ENCODE measurements at places on chromosomes 1 and 21. TPM values are rescaled to one million over a fixed set of nuclear protein-coding genes. Genes with fewer than 3 reads are reported as not detected.
A peak's percentile ranks its signal among the peaks of the same experiment; 100 is the strongest.

GRCh38 chr1:181089676-181090544 is 1.4 kb downstream of the IER5 start:
- peaks cover 5% of the 10 kb centered on the region for H3K27me3 ChIP-seq
- H3K27ac ChIP-seq: peak overlapping the region; percentile 95
- peak; percentile 78 for DNase-seq
- peaks cover 57% of the 10 kb centered on the region for H3K4me1 ChIP-seq
- H3K36me3 ChIP-seq: peaks cover 39% of the 10 kb centered on the region

DNA sequence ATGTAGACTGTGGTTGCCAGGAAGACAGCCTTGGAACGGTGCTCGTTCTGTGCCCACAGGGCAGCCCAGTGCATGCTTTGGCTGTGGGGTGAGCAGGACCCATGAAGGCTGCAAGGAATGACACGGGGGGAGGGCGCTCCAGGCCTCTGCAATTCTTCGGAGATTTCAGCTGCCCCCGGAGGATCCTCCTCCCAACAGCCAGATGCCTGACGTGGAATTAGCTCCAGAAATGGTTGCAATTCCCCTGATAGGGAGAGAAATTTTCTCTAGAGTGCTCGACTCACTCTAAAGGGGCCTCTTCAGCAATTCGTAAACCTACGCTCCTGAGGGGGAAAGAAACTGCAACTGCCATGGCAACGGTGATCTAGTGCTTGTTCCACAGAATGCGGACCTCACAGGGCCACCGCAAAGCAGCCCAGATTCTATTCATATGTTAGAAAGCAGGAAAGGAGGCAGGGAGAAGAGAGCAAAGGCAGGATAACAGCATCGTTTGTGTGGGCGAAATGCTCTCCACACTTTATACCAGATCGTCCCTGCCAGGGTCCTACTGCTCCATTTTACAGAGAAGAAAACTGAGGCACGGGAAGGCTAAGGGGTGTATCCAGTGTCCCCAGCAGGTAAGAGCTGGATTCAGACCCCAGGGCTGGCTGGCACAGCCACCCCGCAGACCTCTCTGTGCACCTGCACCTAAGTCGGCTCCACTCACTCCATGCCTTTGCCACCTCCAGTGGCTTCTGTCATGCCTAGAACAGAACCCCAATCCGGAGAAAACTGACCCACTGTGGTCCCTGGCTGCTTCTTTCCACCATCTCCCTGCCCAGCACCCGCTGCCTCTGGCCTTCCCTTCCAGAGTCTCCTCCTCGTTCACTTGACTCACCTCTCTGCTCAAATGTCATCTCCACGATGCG is 11.9 kb upstream of the PDE9A start:
- no peaks in the 10 kb centered on the region for H3K36me3 ChIP-seq
- H3K4me1 ChIP-seq: no peaks in the 10 kb centered on the region
- no peak overlapping the region for H3K27ac ChIP-seq
- peaks cover 24% of the 10 kb centered on the region for H3K27me3 ChIP-seq
- no peak overlapping the region for H3K4me3 ChIP-seq

GRCh38 chr1:247415423-247416361 is at the start of gene NLRP3:
NLRP3 (plus strand) TSS chr1:247416173; CDS start chr1:247418801, 2,628 bp downstream.
- no peak within 1 kb of the TSS for H3K27ac ChIP-seq
- H3K4me1 ChIP-seq: peaks cover 28% of the 10 kb centered on the region
- H3K4me3 ChIP-seq: peak within 1 kb of the TSS; percentile 63
- H3K36me3 ChIP-seq: no peaks in the 10 kb centered on the region
- H3K27me3 ChIP-seq: peaks cover 27% of the 10 kb centered on the region

DNA sequence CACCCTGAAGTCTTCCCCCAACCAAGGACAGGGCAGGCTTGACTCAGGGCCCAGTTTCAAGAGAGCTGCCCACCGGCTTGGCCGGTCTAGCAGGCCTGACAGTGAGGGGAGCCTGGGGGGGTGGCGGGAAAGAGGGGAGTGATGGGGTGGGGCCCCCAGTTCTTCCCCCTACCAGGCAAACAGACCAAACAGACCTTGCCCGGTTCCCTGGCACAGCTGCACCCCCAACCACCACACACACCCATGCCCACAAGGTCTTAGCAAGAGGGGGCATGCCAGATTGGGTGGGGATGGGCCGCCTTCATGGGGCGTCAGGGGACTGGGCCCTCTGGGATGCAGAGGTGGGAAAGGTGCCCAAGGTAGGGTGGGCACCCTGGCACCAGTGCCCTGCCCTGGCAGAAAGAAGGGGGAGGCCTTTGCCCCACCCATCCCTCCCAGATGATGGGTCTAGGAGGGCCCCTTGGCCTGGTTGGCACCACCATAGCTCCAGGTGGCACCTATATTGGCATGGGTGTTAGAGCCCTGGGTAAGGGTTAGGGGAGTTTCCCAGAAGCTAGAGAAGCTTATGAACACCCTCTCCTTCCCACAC is 8.9 kb downstream of the ZBTB7B start:
- peaks cover 52% of the 10 kb centered on the region for H3K36me3 ChIP-seq
- no peak for DNase-seq
- H3K27me3 ChIP-seq: no peaks in the 10 kb centered on the region
- H3K4me1 ChIP-seq: peaks cover 56% of the 10 kb centered on the region
- peak overlapping the region; percentile 85 for H3K27ac ChIP-seq

The MLLT11 gene
- 3.7 TPM for total RNA-seq

The STUM gene
- not detected for total RNA-seq

- H3K4me1 ChIP-seq: peaks cover 15% of the 10 kb centered on the region
- peak; percentile 4 for DNase-seq
- H3K27ac ChIP-seq: no peak overlapping the region
- no peak overlapping the region for H3K4me3 ChIP-seq
- no peaks in the 10 kb centered on the region for H3K27me3 ChIP-seq
- H3K36me3 ChIP-seq: no peaks in the 10 kb centered on the region
Observed at GRCh38 chr1:174800216-174800851, 199.4 kb upstream of the CACYBP start.

The CYP4Z1 gene
- not detected for total RNA-seq

DNA sequence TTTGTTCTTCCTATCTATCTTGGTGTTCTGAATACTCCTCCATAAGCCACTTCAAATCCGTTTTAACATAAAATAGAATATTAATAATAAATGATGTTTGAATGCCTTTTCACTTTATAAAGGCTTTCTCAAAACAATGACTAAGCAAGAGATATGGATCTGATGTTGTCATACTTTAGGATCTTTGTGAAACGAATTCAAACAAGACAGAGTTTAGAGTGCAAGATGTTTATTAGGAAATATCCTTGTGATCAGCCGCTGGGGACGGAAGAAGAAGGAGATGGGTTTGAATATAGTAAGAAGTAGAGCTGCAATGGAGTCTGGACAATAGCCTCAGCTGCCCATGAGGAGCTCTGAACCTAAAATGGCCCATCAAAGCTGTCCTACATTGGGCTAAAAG is 351.8 kb downstream of the NEGR1 start:
- no peak overlapping the region for H3K27ac ChIP-seq
- H3K36me3 ChIP-seq: no peaks in the 10 kb centered on the region
- no peak overlapping the region for H3K4me3 ChIP-seq
- H3K27me3 ChIP-seq: no peaks in the 10 kb centered on the region
- H3K4me1 ChIP-seq: no peaks in the 10 kb centered on the region
- DNase-seq: no peak

The ZNF593OS gene
- not detected for total RNA-seq

DNA sequence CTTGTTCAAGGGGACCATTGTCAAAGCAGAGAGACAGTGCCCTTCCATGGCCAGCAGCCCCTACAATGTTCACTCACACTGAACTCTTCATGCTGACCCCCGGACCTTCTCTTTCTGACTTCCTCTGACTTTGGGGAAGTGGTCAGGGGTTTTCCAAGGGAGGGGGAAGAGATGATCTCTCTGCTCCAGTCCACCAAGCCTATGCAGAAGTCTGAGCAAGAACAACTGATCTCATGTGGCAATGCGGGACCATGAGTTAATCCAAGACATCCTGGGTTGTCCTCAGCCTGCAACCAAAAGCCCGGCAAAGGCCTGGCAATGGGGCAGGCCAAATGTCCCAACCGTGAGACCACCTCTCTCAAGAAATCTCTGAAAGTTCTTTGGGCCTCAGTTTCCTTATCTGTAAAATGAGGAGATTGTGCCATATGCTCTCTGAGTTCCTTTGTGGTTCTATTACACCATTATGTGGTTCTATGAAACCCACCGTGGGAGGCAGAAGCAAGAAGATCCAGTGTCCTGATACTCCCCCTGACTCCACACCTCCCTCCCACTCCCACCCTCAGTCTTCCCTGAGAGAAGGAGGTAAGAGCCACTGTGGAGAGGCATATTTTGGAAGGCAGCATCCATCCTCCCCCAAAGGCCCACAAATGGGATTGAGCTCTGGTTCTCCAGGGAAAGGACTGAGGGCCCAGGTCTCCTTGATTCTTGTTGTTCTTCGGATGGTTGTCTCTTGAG is 11.8 kb upstream of the ARHGEF2 start:
- H3K27ac ChIP-seq: no peak overlapping the region
- H3K4me3 ChIP-seq: no peak overlapping the region
- H3K4me1 ChIP-seq: peaks cover 18% of the 10 kb centered on the region

The KIF2C gene
- 72.9 TPM for total RNA-seq

GRCh38 chr1:175152006-175152652 is 40.4 kb downstream of the KIAA0040 start:
- H3K4me1 ChIP-seq: peaks cover 17% of the 10 kb centered on the region
- H3K36me3 ChIP-seq: peaks cover 4% of the 10 kb centered on the region
- H3K27me3 ChIP-seq: peaks cover 34% of the 10 kb centered on the region
- peak; percentile 51 for DNase-seq
- no peak overlapping the region for H3K27ac ChIP-seq

The LCE2A gene
- total RNA-seq: not detected

The TAS1R1 gene
- not detected for total RNA-seq

- peaks cover 3% of the 10 kb centered on the region for H3K36me3 ChIP-seq
- H3K4me1 ChIP-seq: peaks cover 14% of the 10 kb centered on the region
- H3K27me3 ChIP-seq: peaks cover 28% of the 10 kb centered on the region
- peak; percentile 3 for DNase-seq
- no peak overlapping the region for H3K27ac ChIP-seq
- H3K4me3 ChIP-seq: peak overlapping the region; percentile 88
Observed at GRCh38 chr21:33642896-33643657, 776 bp downstream of the ITSN1 start.

DNA sequence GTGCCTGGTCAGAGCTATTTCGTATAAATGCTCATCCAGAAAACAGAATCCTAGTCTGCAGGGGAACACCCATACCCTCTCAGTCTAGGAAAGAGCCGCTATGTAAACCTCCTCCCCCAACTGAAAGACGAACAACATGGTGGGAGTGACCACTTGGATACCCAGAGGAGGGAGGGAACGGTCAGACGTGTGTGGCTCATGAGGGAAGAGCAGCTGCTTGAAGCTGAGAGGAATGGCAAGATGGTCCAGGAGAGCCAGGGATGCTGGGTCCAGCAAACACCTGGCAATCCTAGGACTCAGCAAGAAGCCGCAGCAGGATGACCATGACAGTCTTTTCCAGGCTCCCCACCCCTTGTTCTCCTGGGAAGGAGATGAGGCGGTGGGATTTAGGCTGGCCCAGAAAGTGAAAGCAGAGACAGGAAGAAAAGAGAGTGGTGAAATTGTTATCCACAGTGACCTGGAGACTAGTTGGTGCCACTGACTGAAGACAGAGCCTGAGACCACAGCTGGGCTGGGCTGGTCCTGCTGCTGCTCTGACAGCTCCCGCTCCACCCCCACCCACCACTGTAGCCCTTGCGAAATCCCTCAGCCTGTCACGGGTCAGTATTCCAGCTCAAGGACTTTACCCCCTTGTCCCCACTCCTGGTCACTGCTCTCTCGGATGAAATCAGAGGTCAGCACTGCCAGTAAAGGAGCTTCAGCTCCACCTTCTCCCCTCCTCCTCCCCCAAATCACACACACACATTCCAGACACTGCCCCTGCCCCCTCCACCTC is 3.6 kb downstream of the CERS2 start:
- peak overlapping the region; percentile 70 for H3K27ac ChIP-seq
- H3K4me1 ChIP-seq: peaks cover 40% of the 10 kb centered on the region

The RAB13 gene
- total RNA-seq: 2.2 TPM

- no peaks in the 10 kb centered on the region for H3K4me1 ChIP-seq
- no peak for DNase-seq
- H3K4me3 ChIP-seq: no peak overlapping the region
- H3K27ac ChIP-seq: no peak overlapping the region
- H3K36me3 ChIP-seq: no peaks in the 10 kb centered on the region
Observed at GRCh38 chr1:222392556-222392955, 155.3 kb downstream of the HHIPL2 start.

The FUBP1 gene
- total RNA-seq: 278 TPM

- H3K4me1 ChIP-seq: no peaks in the 10 kb centered on the region
- no peak for DNase-seq
- no peak overlapping the region for H3K27ac ChIP-seq
- H3K36me3 ChIP-seq: no peaks in the 10 kb centered on the region
- no peak overlapping the region for H3K4me3 ChIP-seq
Observed at GRCh38 chr21:24826822-24827221, 780.5 kb downstream of the MRPL39 start.

DNA sequence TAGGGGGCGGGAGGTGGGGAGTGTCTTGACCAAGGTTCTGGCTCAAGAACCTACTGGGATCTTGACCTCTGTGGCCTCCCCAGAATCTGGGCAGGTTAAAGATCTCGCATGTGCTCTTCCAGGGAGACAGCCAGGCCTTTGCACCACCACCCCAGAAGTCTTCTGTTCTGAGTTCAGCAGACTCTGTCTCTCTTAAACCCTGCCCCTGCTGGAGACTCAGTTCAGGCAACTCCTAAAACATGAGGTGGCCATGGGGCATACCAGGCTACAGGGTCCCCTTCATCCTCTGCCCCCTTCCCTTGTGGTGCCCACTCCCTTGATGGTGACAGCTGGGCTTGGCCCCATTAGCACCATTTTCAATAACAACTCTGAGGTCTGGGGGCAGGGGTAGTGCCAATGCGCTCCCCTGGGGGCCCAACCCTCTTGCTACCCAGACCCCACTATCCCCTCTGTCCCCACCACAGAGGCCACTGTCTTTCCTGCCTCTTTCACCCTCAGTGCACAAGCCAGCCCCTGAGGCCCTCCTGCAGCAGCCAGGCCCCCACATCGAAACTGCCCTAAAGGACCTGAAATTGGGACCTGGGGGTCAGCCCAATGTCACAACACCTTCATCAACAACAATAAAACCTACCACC is 132.7 kb upstream of the RUNX3 start:
- peaks cover 1% of the 10 kb centered on the region for H3K36me3 ChIP-seq
- no peak overlapping the region for H3K4me3 ChIP-seq
- peaks cover 25% of the 10 kb centered on the region for H3K4me1 ChIP-seq

- no peaks in the 10 kb centered on the region for H3K36me3 ChIP-seq
- no peaks in the 10 kb centered on the region for H3K4me1 ChIP-seq
- H3K4me3 ChIP-seq: no peak overlapping the region
- no peak overlapping the region for H3K27ac ChIP-seq
Observed at GRCh38 chr21:31952828-31953227, 80.0 kb downstream of the HUNK start.
